Heart right ventricle (tissue), 16 donors: ENCODE measurements at places on chromosomes 12 and 14. TPM values are rescaled to one million over a fixed set of nuclear protein-coding genes. Genes with fewer than 3 reads are reported as not detected.

DNA sequence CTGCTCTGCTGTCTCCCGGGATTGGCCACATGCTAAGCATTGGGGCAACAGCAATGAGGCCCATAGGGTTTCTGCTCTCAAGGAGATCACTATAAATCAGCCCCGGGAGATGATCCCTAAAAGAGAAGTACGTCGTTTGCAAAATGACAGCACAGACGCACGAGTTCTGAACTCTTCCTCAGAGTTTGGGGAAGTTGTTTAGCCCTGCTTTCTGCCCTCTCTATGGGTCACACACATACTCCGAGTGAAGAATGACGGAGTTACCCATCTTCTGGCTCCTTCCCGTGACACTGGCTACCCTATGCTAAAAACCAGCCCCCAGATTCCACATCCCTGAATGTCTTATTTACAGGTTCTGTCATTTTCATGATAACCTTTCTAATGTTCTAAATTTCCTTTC, 258.0 kb upstream of the PLEKHG7 start:
- DNase-seq, result no peak

The KRT1 gene
- not detected for polyA plus RNA-seq

GRCh38 chr14:106681161-106681560, 1154.8 kb downstream of the TMEM121 start:
- no peak for DNase-seq

The TMEM229B gene
- polyA plus RNA-seq, result 0.51 TPM

The EVL gene
- polyA plus RNA-seq, result 47.5 TPM
